T-helper 17 cell (primary cell): ENCODE measurements at places on chromosomes 2 and 18. TPM values are rescaled to one million over a fixed set of nuclear protein-coding genes. Genes with fewer than 3 reads are reported as not detected.

LIPT1 gene
- total RNA-seq, result 11.0 TPM

DNA sequence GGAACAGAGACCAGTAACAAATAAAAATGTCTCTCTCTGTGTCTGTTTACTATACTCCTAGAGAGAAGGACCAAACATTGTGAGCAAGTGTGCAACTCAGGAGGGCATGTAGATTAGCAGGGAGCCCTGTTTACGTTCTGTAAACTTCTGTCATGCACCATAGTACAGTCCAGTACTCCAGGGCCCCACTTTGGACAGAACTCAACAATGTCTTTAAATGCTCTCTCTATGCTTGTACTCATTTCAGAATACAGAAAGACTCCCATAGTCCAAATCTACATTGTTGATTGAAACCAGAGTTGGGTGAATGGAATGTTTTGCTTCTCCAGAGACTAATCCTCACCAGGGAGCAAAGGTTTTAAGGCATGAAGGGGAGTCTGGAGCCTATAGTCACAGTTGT, 934.8 kb downstream of the NRXN1 start:
- no peak for DNase-seq

GRCh38 chr2:62250239-62250638, 54.3 kb downstream of the B3GNT2 start:
- no peak for DNase-seq

DNA sequence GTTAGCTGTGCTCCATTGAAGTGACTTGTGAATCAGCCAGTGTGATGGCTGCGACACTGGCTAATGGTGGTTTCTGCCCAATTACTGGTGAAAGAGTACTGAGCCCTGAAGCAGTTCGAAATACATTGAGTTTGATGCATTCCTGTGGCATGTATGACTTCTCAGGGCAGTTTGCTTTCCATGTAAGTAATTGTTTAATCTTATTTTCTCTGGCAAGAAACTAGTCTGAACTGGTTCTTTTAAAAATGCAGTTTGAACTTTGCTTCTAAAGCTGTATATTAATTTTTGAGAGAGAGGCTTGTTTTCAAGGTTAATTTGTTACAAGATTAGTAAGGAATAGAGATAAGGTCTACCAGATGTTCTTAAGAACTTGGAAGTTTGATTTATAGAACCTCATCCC, 46.7 kb downstream of the GLS start:
- DNase-seq, result no peak

UCN gene
- total RNA-seq, result 1.6 TPM

DNA sequence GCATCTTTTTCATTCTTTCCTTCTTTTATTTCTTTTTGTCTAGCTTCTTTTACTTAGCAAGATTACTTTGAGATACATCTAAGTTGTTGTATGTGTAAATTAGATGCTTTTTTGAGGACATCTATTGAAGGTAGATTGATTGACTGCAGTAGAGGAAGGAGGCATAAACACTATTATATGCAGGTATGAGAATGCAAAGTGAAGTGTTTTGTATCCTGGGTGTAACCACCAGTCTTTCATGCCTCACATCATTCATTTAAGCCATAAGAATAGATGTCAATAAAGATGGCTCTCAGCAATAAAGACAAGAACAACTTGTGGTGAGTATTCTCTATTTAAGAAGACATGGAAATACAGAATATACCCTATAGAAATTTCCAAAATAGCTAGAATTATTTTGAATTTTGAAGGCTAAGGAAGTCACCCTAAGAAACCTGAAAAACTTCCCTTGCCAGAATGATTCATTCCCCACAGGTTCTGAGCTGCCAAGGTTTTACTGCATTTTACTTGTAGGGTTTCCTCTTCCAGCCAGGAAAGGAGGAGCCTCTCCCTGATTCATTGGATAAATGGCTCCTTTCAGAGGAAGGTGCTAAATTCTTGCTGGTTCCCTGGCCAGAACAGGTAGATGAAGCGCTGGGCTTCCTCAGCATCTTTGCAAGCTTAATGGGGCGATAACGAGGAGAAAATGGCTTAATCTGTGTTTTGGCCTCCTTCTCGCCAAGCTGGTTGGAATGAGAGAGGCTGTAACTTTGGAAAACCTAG, 279.8 kb upstream of the SLC14A2 start:
- DNase-seq, result no peak

DES gene
- not detected for total RNA-seq

- DNase-seq, result no peak
Measured at GRCh38 chr2:149038442-149039212, at the start of gene LYPD6B. Gene LYPD6B (plus strand): TSS chr2:149038699. CDS start chr2:149130949, 92,250 bp downstream.

- DNase-seq, result no peak
Measured at GRCh38 chr18:36688020-36688965, 140.5 kb downstream of the TPGS2 start.

- DNase-seq, result no peak
Measured at GRCh38 chr2:16085073-16085472, 144.7 kb downstream of the MYCN start.

GRCh38 chr2:109126501-109126860, 2.5 kb upstream of the SH3RF3 start:
- no peak for DNase-seq

DNA sequence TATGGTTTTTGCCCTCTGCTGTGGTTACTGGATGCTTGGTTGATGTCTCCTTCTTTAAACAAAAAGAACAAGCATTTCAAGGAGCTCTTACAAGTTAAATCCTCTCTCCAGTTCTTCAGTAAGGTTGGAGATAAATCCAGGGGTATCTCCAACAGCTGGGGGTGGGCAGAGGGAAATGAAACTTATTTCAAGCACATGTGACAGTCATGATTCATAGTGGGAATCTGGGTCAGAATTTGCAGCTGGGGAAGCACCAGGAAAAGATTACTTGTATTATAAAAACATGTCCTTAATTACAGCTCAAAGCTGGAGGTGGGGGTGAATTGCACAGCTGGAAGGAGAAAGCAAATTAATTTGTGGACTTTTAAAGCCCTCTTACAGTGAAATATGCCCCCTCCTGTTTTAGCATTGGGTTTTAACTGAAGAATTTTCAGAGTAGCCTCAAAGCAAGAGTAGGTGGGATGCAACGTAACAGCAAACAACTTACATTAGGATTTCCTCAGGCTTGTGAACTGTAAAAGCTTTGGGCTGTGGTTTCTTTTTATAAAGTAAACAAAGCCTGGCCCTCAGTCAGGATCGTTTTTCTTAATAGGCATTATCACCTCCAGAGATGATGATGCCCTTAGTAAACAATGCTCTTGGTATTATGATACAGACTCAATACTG, 596.4 kb downstream of the NYAP2 start:
- DNase-seq, result no peak

DNA sequence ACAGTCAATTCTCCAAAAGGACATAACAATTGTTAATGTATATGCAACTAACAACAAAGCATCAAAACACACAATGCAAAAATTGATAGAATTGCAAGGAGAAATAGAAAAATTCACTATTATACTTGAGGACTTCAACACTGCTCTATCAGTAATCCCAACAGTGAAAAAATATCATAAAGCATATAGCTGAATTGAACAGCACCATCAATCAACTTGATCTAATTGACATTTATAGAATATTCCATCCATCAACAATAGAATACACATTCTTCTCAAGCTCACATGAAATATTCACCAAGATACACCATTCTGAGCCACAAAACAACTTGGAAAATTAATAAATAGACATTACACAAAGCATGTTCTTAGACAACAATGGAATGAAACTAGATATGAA, 60.1 kb upstream of the ASXL3 start:
- DNase-seq, result no peak
